ENCODE measurements at places on chromosomes 3 and 15.

DNA sequence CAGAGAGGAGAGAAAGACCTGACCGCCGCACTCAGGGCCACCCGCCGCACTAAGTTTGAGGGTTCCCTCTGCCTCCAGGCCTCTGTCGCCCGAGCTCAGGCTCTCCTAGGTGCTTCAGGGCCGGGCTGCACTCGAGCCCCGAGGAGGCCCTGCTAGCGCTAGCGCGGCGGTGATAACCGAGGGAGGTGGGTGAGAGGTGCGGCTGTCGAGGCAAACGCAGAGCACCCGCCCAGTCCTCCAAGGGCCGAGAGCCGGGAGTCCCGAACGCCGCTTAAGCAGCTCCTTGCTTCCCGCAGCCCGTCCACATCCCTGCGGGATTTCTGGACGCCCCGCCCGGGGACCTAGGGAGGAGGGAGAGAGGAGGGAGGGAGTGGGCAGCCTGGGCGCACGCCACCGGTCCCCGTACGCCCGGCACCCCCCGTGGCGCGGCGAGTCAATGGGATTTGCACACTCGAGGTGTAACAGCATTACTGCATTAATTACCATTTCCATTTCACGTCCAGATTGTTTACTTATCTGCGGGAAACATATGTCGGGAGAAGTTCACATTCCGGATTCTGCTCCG is 6.8 kb downstream of the SOX14 start:
- no peak for DNase-seq

DNA sequence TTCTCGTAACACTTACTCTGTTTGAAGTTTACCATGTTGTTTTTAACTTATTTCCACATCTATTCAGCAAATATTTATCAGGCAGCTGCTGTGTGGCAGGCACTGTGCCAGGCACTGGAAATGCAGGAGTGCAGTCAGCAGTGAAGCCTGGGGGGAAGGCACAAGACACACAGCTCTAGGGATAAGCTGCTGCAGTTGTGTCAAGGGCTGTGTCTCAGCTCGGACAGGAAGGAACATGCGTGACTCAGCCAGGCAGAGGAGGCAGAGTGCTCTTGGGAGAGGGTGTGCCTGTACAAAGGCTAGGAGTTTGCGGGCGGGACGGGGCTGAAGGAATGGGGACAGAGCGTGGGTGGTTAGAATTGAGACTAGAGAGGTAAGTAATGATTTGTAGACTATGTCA is 24.7 kb downstream of the LYSMD4 start:
- no peak for DNase-seq

- DNase-seq = no peak
These were observed 63.5 kb downstream of the SLC49A4 start for GRCh38 chr3:122858373-122858772.

- no peak for DNase-seq
These were observed 113.2 kb downstream of the MBNL1 start for GRCh38 chr3:152381881-152382295.

DNA sequence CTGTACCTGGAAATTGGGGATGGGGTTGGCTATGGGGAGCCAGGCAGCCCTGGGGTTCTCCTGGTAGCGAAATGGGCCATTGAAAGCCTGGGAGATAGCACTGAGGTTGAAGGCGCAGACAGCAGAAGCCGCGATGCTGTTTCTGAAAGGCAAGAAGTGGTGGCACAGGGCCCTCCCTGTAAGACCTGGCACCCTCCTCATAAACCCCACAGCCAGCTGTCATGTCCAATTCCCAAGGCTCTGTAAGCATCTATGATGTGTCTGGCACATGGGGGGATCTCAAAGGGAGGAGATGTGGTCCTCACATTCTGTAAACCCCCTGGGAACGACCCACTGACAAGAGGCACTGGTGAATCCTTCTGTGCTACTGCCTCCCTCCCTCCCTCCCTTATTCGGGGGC is 104.0 kb downstream of the SEMA5B start:
- no peak for DNase-seq

GRCh38 chr3:139219463-139219862 is 124.4 kb upstream of the MRPS22 start:
- DNase-seq = no peak

GRCh38 chr3:149080699-149081091 is 5.6 kb downstream of the HLTF start:
- no peak for DNase-seq

DNA sequence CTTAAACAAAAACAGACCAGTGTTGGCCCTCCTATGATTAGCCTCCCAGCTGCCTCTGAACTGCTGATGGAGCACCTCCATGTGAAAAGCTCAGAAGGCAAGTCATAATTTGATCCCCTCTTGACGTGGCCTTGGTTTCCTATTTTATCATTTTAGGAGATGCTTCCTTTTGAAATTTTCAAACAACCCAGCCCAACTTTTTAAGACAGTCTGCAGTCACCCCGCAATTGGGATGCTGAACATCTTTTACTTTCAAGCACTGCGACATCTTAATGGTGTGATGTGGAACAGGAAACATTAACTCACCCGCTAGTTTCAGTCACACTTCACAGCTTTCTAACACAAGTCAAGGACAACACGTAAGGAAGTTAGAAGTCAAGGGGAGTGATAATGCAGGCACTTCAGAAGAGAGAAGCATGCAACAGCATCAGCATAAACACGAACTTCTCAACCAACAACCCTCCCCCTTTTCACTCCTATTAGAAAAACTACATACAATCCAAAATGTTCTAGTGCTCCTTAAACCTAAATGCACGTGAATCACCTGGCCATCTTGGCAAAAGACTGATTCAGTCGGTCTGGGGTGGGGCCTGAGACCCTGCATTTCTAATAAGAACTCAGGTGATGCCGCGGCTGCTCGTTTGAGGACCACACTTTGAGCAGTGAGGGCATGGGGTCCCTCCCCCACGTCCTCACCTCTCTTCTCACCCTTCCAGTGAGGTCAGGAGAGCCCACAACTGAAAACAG is 161.5 kb downstream of the FOXP1 start:
- DNase-seq = no peak

DNA sequence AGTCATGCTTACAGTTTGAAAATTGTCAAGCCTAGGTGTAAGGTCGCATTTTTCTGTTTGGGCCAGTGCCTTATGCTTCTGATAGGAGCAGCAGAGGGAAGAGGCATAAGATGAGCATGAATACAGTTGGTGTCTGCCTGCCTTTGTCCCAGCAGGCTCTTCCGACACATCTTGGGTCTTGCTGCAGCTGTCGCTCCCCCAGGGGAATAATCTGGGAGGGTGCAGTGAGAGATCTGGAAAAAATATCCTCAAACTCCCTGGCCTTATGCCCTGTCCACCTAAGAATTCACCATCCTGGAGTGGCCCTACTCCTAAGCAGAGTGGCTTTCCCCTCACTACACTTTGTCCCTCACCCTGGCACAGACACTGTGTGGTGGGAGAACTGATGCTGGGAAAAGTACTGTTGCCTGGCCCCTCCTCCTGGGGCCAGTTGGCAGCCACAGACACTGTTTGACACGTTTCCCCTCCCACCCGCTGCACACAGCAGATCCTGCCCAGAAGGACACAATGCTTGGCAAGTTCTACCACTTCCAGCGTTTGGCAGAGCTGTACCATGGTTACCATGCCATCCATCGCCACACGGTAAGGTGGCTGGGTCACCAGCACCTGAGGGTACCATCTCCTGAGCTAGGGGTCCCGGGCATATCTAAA is 21.1 kb upstream of the RHO start:
- no peak for DNase-seq

- DNase-seq = no peak
These were observed 49.2 kb upstream of the LRRFIP2 start for GRCh38 chr3:37223576-37223975.

DNA sequence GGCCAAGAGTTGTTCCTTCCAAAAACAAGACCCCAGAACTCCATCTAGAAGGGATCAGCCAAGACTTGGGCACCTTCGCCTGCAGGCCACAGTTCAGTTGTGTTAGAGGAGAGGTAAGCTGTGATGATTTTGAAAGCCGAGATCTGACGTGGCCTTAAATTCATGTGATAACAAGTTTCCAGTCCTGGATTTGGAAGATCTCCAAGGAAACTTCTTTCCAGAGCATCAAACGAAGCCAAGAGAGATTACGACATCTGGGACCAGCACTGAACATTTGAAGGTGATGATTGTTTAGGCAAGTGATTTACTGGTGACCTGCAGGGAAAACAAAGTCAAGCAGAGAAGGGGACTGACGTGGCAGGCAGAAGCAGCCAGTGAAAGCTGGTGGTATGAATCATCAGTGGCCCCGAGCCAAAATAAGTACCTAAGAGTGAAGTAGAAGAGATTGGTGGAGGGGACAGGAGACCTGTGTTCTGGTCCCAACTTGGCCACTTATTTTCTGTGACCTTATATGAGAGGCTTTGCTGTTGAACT is 339.0 kb upstream of the PROK2 start:
- no peak for DNase-seq

- DNase-seq = no peak
These were observed at the start of gene ERC2 for GRCh38 chr3:56468184-56469106. Gene ERC2, minus strand, starts transcription at chr3:56468467.

DNA sequence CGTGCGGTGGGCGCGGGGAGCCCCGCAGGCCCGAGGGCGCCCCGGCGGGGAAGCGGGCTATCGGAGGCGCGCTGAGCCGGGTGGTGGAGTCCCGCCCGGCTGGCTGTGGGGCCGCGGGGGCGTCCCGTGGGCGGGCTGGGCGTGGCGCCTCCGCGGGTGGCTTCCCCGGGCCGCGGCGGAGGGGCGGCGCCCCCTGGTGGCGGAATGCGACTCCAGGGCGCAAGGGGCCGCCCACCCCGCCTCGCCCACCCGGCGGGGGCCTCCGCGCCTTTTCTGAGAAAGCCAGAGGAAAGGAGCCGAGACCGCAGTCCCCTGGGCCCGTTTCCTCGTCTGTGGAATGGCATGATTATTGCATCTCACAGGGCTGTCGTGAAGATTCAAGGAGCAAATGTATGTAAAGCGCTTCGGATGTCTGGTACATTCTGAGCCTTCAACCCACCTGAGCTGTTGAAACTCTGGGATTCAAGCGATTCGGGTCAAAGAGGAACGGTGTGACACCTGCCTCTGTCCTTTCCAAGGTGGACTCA is 31.9 kb upstream of the RAB6B start:
- peak; percentile 81 for DNase-seq

DNA sequence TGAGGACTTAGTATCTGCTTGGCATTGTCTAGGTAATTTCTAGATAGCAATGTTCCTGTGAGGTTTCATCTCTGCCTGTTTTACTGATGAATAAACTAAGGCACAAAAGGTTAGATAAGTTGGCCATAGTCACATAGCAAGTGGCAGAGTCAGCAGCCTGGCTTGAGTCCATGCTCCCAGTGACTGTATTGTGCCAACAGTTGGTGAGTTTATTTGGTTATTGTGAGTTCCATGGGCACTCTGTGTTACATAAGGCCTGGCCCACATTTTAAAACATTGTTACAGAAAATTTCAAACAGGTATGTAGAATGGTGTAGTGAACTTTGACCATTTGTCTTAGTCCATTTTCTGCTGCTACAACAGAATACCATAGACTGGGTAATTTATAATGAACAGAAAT is 15.2 kb downstream of the MCM2 start:
- no peak for DNase-seq

- DNase-seq = no peak
These were observed 63.1 kb upstream of the FBN1 start for GRCh38 chr15:48708641-48709040.

- DNase-seq = no peak
These were observed 3.6 kb downstream of the NISCH start for GRCh38 chr3:52458770-52459545.

DNA sequence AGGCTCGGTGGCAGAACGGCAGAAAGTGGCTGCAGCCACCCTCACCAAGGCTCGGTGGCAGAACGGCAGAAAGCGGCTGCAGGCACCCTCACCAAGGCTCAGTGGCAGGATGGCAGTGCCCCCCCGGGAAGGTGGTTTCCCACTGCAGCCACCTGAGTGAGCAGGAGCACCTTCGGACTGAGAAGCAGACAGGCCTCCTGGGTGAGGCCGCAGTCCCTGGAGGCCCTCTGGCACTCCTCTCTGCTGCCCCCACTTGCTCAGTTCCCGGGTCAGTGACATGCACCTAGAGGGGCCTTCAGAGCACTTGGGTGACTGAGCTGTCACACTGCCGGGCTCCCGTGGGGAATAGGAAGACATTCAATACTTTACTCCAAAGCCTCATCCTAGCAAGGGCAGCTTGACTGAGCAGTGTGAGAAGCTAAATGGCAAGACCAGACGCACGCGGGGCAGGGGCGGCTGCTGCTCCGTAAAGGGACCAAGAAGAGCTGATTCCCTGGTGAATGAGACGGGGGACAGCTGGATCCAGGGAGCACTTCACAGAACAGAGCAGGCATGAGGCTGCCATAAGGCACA is 62.7 kb downstream of the PCSK6 start:
- DNase-seq = no peak

GRCh38 chr3:10408680-10409079 is 87.8 kb upstream of the SEC13 start:
- no peak for DNase-seq

- no peak for DNase-seq
These were observed 38.3 kb downstream of the CHD2 start for GRCh38 chr15:92938387-92938786.

- DNase-seq = no peak
These were observed 330.7 kb upstream of the SLCO3A1 start for GRCh38 chr15:91522605-91523332.

DNA sequence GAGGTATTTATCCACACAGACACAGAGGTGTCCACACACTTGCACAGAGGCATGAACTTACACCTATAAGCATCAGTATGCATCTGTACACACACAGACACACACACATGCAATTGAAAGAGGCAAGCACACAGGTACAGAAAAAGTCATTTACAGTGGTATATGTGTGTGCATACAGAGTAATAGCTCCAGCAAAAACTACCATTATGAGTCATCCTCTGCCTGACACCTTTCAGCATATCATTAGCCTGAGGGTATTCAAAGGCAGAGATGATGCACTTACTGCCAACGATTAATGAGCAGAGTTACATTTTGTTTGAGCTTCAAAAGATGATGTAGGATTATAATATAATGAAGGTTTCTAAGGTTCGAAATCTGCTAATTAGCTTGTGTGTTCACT is 100.3 kb upstream of the TPRG1 start:
- no peak for DNase-seq

DNA sequence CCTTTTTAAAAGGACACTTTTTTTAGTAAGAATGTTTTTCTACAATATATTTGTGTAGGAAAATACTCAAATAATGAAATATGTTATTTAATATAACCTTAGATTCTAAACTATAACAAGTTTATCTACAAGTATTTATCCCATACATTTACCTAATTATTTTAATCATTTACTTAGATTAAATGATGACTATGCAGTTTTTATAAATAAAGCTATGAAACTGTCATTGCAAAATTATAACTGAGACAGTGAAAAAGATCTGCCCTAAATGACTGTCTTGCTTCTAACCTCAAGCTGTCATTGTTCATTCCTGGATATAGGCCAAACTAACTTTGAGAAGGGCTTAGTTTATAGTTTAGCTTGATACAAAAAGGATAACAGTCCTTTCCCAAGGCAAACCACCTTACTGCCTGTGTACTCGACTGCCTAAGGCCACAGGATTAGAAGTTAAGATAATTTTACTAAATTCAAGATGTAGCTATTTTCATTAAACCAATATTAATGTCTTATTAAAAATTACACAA is 84.1 kb downstream of the GLDN start:
- no peak for DNase-seq

DNA sequence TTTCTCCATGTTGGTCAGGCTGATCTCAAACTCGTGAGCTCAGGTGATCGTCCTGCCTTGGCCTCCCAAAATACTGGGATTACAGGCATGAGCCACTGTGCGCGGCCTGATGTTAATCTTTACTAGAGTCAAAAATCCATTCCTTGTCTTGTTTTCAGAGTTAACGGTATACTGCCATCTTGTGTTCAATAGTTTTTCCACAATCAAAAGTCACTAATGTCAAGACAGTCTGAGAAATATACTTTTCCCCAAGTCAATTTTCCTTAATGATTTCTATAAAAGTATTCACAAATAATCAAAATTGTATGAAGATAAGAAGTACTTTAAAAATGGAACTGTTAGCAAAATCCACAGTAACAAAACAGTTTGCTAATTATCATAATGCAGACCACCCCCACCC is 8.5 kb downstream of the CRBN start:
- DNase-seq = no peak

All from stimulated activated CD4-positive, alpha-beta T cell treated with anti-CD3 and anti-CD28 coated beads, Interleukin-2, amount 100 ng/mL, for 4 hours (primary cell).